ENCODE measurements at places on chromosomes 16 and 17.

- DNase-seq, result no peak
Observed at GRCh38 chr16:66414891-66415290, 12.2 kb upstream of the BEAN1 start.

DNA sequence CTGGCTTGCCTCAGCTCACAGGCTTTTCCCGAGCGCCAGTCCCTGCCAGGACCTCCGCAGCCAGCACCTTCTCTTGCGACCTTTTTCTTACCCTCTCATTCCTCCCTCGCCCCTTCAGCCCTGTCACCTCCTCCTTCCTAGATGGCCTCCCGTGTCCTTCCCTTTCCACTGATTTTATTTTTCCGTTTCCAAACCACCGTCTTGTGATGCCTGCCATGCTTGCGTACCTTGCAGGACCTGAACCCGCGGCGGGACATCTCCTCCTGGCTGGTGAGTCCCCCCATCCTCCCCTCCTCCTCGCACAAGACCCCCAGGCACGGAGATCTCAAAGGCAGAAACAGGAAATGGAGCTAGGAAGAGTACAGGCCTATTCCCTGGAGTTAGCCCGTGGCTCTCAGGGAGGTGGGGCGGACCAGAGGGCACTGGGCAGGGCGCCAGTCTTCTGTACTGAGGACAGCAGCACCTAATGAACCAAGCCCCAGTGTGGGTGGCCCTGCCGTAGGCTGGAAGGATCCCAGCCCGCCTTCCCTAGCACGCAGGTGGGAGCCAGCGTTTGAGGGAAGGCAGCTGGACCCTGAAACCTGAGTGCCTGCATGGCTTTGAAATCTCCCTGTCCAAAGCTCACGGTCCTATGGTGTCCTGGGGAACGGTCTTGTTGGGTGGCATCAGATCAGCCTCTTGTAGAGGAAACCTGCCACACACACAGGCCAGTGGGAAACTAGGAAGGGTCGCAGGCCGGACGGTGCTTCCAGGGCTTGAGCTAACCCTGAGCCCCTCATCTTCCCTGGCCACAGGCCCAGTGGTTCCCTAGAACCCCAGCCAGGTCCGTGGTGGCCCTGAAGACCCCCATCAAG is 612 bp downstream of the CISD3 start:
- DNase-seq, result no peak

DNA sequence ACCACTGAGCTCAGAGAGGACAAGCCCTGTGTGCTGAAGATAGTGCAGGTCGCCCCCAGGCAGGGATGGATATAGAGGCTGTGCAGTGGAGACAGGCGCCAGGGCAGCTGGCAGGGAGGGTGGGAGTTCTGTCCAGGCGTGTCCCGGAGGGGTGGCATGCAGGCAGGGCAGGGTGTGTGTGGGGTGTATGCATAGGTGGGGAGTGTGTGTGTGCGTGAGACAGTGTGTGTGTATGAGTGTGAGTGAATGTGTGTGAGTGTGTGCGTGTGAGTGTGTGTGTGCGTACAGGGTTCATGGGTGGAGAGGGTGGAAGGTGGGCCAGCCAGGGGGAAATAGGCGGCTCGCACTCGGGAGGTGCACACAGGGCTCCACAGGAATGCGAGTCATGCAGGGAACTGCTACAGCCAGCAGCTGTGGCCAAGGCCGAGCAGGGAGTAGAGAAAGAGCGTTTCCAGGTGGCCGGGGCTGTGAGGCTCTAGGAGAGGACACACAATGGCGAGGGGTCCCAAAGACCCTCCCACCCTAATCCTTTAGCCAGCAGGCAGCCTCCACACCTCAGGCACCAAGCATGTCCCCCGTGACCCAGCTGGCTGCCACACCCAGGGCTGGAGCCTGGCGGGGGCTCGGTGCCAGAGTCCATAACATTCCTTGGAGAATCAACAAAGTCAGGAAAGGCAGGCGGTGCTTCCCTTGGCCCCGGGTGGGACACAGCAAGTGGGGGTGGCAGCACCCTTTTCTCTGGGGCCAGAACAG is 4.6 kb downstream of the PLCD3 start:
- DNase-seq, result no peak

DNA sequence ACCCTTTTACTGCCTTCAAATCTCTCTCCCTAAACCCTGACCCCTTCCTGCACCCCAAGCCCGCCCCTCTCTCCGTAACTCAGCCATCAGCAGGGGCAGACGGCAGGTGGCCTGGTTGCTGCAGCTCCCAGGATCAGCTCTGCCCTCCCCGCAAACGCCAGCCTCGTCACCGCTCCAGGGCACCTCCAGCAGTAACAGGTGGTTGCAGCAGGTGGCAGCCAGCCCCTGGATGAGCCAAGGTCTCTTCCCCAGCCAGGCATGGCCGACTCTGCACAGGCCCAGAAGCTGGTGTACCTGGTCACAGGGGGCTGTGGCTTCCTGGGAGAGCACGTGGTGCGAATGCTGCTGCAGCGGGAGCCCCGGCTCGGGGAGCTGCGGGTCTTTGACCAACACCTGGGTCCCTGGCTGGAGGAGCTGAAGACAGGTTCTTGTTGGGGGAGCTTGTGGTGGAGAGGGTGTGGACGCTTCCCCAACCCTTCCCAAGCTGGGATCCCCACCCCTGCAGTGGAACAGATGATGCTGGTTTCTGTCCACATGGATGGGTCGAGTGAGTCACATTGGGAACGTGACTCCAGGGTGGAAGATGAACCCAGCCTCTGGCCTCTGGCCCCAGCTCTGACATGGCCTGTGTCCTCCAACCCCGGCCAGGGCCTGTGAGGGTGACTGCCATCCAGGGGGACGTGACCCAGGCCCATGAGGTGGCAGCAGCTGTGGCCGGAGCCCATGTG is 558 bp downstream of the HSD3B7 start:
- no peak for DNase-seq

DNA sequence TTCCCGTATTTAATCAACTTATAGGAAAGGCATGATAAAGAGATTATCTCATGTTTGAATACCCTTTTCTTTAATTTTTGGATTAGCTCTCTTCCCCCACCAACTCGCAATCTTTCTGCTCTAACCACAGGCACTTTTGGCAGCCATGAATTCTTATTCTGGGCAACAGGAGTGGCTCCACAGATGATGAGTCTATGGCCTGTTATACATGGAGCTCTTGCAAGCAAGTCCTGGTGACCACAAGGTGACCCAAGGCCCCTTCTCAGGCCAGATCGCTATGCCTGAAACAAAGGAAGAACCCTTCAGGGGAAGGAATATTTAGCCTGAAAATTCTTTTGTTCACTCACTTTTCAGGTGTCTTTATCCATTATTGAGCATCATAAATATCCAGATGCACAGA is 10.8 kb upstream of the ZNF267 start:
- DNase-seq, result no peak

DNA sequence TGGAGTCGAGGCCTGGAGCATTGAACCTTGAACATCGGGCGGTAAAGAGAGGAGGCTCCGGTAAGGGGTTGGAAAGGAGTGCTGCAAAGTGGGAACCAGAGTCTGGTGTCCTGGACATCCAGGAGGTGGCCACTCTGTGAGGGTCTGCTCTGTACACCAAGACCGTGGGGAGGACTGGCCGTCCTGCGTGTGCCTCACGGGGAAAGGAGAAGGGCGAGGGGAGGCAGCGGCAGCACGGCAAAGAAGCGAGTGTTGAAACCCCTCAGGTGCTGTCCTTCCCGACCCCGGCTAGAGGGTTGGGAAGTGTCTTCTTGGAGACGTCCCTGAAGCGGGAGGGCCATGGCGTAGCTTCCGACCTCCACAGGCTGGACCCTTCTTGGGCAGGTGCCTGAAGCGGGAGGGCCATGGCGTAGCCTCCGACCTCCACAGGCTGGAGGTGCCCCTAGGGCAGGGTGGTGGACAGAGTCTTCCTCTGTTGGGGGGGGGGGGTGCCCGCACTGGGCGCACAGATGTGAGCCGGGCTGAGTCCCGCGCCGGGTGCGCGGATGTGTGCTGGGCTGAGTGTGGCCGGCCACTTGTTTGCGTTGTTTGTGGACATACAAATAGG is 42.0 kb downstream of the FOXK2 start:
- DNase-seq, result no peak

- no peak for DNase-seq
Observed at GRCh38 chr16:55756963-55757362, 75.9 kb downstream of the CES1 start.

- DNase-seq, result no peak
Observed at GRCh38 chr16:1993731-1994131, 4.0 kb downstream of the SYNGR3 start.

GRCh38 chr16:59042301-59042700 is 308.2 kb upstream of the GOT2 start:
- no peak for DNase-seq

GRCh38 chr16:68851601-68852000 is 8.3 kb downstream of the TANGO6 start:
- DNase-seq, result no peak

GRCh38 chr17:68955181-68955841 is at the start of gene ABCA8:
TSS of gene ABCA8 (minus strand) at chr17:68955392. CDS start at chr17:68942034, 13,358 bp downstream.
- DNase-seq, result no peak

- DNase-seq, result no peak
Observed at GRCh38 chr16:8375232-8375587, 215.1 kb downstream of the TMEM114 start.

- DNase-seq, result no peak
Observed at GRCh38 chr16:11670171-11671131, 2.2 kb downstream of the SNN start.

GRCh38 chr17:30271102-30271501 is 20.6 kb downstream of the BLMH start:
- no peak for DNase-seq

- no peak for DNase-seq
Observed at GRCh38 chr17:13984956-13985355, 84.3 kb upstream of the COX10 start.

DNA sequence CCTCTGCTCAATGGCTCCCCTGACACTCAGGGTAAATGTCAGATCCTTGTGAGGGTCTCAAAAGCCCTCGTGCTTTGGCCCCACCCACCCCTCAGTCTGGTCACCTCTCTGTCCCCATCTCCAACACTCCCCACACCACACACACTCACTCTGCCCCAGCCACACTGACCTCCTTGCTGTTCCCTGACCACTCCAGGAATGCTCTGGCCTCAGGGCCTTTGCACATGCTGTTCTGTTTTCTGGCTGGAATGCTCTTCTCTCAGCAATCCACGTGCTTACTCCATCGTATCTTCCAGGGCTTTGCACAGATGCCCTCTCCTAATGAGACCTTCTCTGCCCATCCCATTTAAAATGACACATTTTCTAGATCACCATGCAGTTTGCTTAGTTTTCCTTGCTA is 28.2 kb downstream of the GAS7 start:
- no peak for DNase-seq

- DNase-seq, result no peak
Observed at GRCh38 chr17:44348234-44348987, 3.3 kb downstream of the GRN start.

DNA sequence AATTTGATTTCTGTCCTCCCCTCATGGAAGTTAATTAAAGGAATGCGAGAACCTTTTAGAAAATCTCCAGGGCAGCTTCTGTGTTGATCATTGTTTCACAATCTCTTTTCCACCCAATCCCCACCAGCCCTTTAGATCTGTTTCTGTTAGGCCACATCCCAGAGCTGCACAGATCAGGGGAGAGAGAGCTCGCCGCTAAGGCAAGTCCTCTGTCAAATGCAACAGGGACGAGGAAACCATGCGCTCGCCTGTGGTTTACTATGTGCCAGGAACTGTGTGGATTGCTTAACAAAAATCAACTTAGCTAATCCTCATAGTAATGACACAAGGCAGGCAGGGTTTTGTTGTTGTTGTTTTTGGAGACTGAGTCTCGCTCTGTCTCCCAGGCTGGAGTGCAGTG is 115.4 kb downstream of the SALL1 start:
- no peak for DNase-seq

DNA sequence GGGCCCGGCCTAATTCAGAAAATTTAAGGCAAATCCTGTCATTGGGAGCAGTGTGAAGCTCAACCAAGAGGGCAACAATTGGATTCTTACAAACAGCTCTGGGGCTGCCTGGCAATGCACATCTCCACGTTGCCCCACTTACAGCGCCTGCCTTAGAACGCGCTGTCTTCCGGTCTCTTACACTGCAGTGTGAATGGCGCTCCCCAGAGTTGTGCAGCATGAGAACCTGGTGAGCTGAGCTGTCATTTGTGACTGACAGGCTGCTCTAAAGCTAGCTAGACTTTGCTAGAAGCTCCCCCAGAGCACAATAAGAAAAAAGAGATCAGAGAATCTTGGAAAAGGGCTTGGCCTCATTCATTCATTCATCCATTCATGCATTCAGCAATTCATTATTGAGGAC is 64.5 kb upstream of the PLCG2 start:
- DNase-seq, result no peak

- no peak for DNase-seq
Observed at GRCh38 chr17:5705876-5706576, 121.7 kb upstream of the NLRP1 start.

DNA sequence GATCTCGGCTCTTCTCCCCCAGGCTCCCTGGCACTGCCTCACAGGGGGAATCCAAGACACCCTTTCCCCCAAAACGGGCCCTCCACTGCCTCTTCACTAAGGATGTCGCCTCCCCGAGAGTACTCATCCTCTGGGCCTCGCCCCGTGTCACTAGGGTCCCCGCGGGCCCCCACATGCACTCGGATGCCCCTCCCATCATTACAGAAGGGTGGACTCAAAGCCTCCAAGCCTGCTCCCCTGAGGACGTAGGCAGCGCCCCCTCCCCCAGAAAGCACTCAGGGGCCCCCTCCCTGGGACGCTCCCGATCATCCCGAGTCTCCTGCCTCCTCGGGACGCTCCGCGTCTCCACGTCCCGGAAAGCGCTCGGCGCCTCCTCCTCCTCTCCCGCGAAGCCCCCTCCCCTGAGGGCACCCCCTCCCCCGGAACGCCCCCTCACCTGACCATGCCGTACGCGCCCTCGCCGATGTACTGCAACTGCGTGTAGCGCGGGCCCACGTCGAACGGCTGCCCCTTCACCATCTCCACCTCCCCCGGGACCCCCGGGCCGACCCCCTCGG is 338 bp downstream of the MAPK3 start:
- DNase-seq, result no peak

GRCh38 chr16:52376676-52377280 is 170.2 kb downstream of the TOX3 start:
- no peak for DNase-seq

DNA sequence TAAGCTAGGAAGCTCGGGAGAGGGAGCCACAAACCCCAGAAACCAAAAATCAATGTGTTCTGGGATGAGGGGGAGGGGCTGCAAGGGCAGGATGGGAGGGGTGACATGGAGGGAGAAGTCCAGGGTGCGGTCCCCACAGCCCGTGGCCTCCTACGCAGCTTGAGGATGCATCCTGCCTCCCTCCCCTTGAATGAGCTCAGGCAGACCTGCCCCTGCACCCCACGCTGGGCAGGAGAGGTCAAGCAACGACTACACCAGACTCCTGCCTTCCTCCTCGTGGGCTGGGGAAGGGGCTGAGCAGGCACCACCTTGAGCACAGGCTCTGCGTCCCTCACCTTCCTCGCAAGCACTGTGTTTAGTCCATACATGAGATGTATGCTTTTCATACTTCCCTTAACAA is 3.9 kb downstream of the ANKRD13B start:
- DNase-seq, result no peak

Data from fibroblast of skin of left biceps (primary cell).